ENCODE measurements at places on chromosomes 16 and 17. TPM values are rescaled to one million over a fixed set of nuclear protein-coding genes. Genes with fewer than 3 reads are reported as not detected.

Gene ZNF750
- total RNA-seq = not detected

Gene HLF
- total RNA-seq = under 0.01 TPM

Gene SDR42E2
- not detected for total RNA-seq

Gene CD300H
- not detected for total RNA-seq

Gene TEX14
- total RNA-seq = under 0.01 TPM
